ENCODE measurements at places on chromosomes 1 and 21.
A peak's percentile ranks its signal among the peaks of the same experiment; 100 is the strongest.

- DNase-seq: no peak
These were observed 21.5 kb downstream of the NFYC start for GRCh38 chr1:40712997-40713396.

DNA sequence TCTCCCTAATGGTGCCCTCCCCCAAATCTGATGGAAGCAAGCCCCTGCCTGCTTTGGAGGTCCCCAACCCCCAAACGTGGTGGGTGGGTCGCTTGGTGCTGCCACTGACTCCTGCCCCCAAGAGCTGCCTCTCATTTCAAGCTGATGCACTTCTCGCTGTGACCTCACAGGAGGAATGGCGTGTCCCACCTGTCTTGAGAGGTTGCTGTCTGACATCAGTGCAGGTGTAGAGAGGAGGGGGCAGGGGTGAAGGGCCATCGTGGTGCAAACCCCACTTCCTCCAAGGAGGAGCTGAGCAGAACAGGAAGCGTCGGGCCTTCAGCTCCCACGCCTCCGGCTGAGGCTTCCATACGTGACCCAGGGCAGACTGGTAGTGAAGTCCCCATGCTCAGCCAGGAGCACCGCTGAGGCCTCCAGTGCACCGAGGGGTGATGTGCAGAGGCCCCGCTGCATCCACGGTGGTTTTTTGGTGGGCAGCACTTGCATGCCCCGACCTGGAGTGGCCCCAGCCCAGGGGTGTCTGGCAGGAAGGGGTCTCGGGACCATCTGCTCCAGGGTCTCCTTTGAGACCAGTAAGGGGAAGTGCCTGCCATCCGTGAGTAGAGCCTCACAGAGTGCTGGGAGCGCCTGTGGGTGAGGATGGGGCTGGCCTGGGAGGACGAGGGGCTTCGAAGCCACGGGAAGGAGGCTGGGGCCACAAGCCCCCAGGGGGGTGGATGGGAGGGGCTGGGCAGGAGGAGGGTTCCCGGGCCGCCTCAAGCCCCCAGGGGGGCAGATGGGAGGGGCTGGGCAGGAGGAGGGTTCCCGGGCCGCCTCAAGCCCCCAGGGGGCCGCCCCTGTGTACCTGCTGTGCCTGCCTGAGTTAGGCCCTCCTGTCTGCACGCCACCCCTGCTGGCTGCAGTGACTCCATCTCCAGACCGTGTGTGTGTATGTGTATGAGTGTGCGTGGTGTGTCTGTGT, 39.8 kb downstream of the WDR4 start:
- no peak for DNase-seq

GRCh38 chr21:39084979-39085729, 98.1 kb downstream of the PSMG1 start:
- DNase-seq: no peak

- no peak for DNase-seq
These were observed 15.8 kb downstream of the SYNJ1 start for GRCh38 chr21:32712043-32712442.

DNA sequence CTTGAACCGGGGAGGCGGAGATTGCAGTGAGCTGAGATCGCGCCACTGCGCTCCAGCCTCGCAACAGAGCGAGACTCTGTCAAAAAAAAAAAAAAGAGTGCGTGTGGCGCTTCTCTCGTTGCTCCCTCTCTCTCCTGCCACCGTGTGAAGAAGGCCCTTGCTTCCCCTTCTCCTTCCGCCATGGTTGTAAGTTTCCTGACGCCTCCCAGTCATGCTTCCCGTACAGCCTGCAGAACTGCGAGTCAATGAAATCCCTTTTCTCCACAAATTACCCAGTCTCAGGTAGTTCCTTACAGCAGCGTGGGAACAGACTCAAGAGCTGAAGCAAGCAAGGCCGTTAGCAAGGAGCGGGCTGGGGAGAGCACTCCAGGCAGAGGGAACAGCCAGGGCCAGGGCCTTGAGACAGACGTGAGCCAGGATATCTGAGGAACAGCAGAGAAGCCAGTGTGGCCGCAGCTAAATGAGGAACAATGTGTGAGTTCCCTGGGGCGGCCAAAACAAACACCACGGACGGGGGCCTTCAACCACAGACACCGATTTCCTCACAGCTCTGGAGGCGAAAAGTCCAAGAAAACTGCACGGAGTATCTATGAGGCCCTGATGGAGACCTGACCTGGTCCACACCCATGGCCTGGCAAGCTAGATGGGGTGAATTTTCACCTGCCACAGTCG, 54.2 kb upstream of the ETS2 start:
- DNase-seq: no peak

- no peak for DNase-seq
These were observed 42.7 kb downstream of the ZSCAN20 start for GRCh38 chr1:33515112-33515511.

DNA sequence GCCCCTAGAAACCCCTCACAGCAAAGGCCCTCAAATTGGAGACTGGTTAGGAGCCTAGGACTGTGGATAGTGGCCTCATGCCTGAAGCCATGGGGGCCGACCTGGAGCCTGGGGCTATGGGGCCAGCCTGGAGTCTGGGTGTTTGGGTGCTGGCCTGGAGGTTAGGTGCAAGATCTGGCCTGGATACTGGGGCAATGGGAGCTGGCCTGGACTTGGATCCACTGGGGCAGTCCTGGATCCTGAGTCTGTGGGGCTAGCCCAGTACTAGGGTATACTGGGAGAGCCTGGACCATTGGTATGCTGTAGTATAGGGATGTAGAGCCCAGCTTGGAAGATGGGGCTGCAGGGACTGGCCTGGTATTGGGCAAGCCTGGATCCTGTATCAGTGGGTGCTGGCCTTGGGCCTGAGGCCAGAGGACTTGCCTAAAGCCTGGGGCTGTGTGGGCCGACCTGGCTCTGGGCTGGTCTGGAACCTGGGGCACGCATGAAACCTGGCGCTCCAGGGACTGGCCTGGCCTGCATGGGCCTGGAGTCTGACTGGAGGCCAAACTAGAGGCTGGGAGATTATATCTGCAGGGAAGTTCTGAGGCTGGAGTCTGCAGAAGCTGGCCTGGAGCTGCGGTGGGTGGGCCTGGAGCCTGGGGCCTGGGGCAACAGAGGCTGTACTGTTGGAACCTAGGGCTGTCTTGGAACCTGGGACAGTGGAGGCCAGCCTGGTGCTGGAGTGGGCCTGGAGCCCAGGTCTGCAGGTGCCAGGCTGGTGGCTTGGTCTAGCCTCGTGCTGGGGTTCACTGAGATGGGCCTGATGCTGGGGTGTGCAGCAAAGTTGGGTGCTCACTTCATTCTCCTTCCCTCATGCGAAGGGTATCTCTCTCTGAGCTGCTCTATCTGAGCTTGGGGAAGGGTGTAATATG, 12.6 kb upstream of the DENND1B start:
- no peak for DNase-seq

GRCh38 chr1:69441496-69441895, 126.2 kb upstream of the LRRC7 start:
- no peak for DNase-seq

- no peak for DNase-seq
These were observed 102.3 kb downstream of the GLIS1 start for GRCh38 chr1:53636621-53637171.

DNA sequence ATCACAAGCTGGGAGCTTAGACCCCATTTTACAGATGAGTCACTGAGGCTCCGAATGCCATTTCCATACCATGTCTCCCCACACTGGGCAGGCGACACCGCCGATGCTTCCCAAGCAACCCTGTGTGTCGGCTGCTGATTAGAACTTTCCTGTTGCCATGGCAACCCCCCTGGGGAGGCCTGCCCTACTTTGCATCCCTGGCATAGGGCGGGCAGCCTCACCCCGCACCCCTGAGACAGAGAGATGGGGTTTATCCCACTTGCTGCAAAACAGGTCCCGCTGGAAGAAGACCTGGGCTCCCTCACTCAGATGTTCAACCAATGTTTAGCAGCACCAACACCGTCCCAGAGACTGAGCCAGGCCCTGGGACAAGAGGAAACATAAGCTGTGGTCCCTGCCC, 81.5 kb downstream of the CAMK2N1 start:
- no peak for DNase-seq

- no peak for DNase-seq
These were observed 824.3 kb upstream of the PRMT6 start for GRCh38 chr1:106232128-106232527.

DNA sequence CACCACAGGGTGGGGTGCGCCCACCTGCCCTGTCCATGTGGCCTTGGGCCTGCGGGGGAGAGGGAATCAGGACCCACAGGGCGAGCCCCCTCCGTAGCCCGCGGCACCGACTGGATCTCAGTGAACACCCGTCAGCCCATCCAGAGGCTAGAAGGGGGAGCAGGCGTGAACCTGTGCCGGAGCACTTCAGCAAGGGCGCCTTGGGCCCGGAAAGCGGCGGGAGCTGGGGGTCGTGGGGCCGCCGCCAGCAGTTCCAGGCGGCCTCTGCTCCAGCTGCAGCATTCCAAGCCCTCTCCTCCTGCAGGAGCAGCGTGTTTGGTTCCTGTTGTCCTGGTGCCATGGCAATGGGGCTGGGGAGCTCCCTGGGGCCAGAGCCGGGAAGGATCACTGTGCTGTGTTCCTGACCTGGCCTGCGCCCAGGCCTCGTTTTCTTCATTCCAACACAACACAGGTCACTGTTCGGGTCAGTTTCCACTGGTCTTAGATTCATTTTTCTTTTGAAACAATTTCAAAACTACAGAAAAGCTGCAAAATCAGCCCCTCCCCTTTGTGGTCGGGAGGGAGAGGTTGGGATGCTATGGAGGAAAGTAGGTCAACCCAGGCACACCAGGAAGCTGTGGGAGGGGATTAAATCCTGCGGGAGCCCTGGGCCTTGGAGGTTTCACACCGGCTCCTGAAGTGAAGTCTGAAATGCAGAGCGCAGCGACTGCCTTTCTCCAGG, 18.8 kb downstream of the SLX9 start:
- no peak for DNase-seq

- no peak for DNase-seq
These were observed 662 bp upstream of the LGALS8 start for GRCh38 chr1:236522937-236523703.

GRCh38 chr1:21904704-21905520, 32.2 kb downstream of the HSPG2 start:
- DNase-seq: peak; percentile 43

DNA sequence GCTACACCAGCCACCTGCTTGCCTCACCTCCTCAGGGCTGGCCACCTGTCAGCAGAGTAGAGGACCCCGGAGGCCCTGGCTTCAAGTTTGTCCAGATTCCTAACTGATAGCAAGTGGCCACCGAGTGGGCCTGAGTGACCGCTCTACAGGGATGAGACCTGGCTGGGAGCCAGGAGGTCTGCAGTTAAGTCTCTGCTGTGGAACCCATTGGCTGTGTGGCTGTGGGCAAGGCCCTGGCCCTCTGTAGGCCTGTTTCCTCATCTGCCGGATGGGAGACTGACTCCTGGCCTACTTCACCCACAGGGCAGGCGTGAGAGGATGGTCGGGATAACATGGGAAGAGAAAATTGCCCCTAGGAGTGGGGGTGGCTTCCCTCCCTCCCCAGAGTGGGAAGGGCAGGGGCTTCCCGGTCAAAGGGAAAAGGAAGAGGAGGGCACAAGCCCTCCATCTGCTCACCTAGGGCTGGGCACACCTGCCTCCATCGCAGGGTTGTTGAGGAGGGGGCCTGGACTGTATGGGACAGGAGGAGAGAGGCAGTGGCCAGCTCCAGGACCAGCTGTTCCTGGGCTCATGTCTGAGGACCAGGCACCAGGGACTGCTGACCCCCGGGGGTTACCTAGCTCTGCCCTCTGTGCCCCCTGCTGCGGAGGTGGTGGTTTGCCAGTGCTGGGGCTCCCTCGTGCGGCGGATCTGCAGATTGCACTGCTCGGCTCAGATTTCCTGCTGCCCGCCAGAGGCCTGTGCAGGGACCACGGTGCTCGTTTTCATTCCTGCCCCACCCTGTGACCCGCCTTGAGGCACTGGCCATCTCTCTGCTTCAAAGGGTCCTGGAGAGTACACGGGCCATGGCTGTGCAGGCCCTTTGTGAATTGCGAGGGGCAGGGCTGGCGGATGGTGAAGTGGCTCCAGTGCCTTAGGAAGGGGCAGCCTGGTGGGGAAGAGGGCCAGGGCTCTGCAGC, 9.1 kb upstream of the MTFR1L start:
- DNase-seq: peak; percentile 46

DNA sequence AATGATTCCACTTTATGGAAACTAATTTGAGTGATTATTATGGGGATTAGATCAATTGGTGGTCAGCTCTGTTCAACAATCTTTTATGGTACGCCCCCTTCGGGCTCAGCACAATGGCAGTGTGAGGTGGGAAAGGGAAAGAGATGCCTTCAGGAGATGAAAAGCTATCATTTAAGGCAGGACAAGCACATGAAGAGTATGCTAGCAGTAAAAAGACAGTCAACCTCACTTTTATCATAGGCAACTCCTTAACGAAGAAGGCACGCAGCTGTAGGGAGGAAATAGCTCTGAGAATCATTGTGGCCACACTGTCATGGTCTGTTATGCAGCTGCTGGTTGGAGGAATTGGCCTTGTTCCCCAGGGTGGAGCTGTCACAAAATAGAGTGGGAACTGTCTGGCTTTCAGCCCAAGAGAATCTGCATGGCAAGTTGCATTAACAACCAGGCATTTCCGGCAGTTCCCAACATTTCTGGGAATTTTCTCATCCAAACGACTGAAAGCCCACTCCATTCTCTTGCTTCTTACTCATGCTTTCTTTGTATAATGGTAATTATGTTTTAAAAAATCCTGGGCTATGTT, 54.4 kb upstream of the BCL10 start:
- no peak for DNase-seq

DNA sequence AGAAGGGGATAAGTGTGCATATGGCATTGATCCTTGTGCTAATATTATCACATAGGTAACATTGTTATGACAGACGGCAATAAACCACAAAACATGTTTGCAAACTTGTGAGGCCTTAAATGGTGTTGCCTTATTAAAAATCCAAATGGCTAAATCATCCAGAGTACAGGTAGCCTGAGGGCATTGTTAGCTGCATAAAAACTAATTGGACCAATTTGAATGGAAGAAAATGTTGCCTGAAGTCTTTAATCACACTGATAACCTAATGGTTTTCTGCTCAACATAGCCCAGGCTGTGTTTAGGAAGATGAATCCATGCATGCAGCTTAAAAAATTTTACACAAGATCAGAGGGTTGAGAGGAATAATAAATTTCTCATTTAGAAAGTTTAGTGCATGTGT, 19.4 kb upstream of the LRRC53 start:
- DNase-seq: no peak

GRCh38 chr1:155645648-155646047, 35.6 kb downstream of the MSTO1 start:
- DNase-seq: no peak

DNA sequence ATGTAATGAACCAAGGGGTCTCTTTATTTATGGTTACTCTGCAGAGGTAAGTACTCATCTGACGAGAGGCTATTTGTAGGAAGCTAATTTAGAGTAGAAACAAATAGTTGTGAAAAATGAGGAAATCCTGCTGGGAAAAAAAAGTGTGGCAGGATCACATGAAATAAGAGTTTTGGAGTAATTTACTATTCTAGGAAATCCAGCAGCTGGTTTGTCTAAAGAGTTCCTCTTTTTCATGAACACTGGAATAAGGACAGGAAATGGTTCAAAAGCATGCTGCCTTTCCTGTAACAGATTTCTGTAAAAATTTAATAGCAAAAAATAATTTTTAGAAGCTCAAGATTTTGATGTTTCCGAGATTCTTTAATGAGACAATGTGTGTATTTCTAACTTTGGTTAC, 177.3 kb downstream of the CHRM3 start:
- DNase-seq: no peak

Measured in stimulated activated CD8-positive, alpha-beta memory T cell treated with anti-CD3 and anti-CD28 coated beads, Interleukin-7, amount 100 ng/mL, for 48 hours (primary cell).